ENCODE measurements at places on chromosomes 7 and 10. TPM values are rescaled to one million over a fixed set of nuclear protein-coding genes. Genes with fewer than 3 reads are reported as not detected.
A peak's percentile ranks its signal among the peaks of the same experiment; 100 is the strongest.

DNA sequence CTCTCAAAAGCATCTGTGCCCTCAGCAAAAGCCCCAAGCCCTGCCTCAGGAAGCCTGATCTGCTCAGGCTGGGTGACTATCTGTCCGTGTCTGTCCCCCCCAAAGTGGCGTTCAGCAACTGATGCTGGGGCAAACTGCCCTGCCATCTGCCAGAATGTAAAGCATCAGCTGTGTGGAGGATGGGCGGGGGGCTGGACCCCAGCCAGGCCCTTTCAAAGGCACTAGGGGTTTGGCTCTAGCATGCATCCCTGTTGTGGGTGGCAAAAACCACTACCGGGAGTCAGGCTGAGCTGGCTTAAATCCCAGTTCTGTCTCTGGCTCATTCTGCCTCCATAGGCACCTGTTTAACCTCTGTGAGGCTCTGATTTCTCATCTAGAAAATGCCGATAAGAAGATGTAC, 35.5 kb downstream of the GPRIN2 start:
- no peak for DNase-seq

- no peak for DNase-seq
Measured at GRCh38 chr10:69682955-69683474, 53.0 kb downstream of the FAM241B start.

DNA sequence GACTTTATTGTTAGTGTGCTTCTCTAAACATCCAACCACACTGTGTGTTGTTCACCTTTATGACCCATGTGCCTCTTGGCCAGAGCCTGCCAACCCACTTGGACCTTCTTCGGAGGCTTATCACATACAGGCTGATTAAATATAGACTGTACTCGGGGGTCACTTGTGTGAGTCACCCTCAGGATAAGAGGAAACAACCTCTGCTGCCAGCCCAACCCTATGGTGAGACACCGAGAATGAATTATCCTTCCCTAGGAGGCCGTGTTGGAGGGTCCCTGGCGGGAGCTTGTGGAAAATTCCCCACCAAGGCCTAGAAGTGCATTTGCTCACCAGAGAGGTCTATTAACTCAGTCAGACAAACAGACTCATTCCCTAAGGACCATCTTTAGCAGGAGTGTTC, 63.0 kb downstream of the FAS start:
- DNase-seq = no peak

GRCh38 chr10:60377955-60378354, 11.7 kb downstream of the ANK3 start:
- peak; percentile 59 for DNase-seq

GGCT gene
- 18.0 TPM for total RNA-seq

GRCh38 chr10:126171555-126171954, 216.7 kb downstream of the ADAM12 start:
- DNase-seq = peak; percentile 9

HABP2 gene
- total RNA-seq = 28.8 TPM

ZNF32 gene
- 28.7 TPM for total RNA-seq

DNA sequence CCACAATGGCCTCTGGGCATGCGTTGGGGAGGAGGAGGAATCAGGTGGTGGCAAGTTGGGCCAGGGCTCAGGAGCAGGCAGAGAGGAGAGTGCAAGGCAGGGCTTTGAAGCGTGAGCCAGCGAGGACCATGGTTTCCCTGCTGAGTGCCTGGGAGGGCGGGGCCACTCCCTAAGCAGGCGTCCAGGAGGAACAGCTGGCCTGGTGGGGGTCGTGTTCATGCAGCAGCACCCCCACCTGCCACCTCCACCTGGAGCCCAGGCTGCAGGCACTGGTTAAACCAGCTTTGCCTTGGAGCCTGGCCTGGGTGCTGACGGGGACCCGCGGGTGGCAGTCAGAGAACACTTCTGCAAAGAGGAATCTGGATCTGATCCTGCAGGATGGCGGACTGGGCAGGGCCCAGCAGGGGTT, 24.2 kb upstream of the AQP1 start:
- no peak for DNase-seq

DNA sequence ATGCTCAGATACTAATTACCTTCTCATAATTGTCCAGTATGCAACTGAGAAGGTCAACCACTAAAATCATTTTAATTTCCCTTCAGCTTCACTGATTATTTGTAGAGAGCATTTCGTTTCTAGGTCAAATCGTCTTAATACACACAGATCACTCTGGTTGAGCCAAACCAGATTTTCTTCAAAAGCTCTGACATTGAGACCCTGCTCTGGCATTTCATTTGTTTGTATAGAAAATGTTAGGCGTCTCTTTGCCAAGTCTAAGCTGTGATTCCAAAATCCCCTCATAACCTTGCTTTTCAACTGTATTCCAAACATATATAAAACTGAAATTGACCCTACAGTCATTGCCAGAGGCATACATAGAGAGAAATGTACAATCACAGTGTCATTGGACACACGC, 520.0 kb downstream of the CNTNAP2 start:
- no peak for DNase-seq

- no peak for DNase-seq
Measured at GRCh38 chr10:45466784-45467183, 92.8 kb downstream of the ALOX5 start.

GRCh38 chr10:80276335-80276734, 13.1 kb downstream of the MAT1A start:
- no peak for DNase-seq

GRCh38 chr7:98687111-98687751, 70.1 kb downstream of the NPTX2 start:
- no peak for DNase-seq

- DNase-seq = no peak
Measured at GRCh38 chr7:151207315-151207714, 3.0 kb downstream of the H2BK1 start.

DNA sequence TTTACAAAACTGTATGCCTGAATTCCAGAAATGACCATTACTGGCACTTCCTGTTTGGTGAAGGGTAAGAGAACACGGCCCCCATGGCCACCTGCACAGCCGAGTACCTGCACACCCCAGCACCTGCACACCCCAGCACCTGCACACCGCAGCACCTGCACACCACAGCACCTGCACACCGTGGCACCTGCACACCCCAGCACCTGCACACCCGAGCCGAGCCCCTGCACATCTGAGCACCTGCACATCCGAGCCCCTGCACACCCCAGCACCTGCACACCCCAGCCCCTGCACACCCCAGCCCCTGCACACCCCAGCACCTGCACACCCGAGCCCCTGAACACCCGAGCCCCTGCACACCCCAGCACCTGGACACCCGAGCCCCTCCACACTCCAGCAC, 243.5 kb downstream of the DNAJB6 start:
- DNase-seq = no peak

ACBD7 gene
- total RNA-seq = 2.4 TPM

- DNase-seq = no peak
Measured at GRCh38 chr7:42692621-42693020, 219.2 kb downstream of the C7orf25 start.

GRCh38 chr10:102245082-102245931, at the start of gene GBF1:
TSS of gene GBF1 (plus strand) at chr10:102245532. CDS start at chr10:102258939, 13,407 bp downstream.
- DNase-seq = peak; percentile 100

GRCh38 chr7:127913686-127914085, 117.6 kb downstream of the LRRC4 start:
- DNase-seq = no peak

DNA sequence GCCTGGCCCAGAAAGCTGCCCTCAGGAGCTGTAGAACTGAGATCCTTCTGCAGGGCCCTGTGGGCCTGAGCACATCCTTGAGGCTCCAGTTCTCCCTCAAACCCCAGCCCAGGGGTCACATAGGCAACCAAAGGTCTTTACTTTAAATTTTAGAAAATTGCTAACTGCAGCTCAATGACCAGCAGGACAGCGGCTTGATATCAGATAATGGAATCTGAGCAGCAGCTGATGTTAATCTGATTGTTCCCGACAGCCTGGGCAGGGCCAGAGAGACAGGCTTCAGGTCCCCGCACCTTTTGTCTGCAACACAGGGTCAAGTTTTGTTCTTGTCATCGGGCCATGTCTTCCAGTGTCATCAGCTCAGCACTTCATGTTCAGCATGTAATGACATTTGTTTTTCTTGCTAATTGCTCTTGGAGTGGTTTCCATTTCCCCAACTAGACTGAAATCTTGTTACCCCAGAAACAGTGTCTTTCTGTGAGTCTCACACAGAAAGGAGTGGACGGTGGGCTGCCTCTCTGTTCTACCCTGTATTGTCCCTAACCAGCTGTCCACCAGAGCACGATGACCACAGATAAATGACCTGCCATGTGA, 91.0 kb downstream of the PAXIP1 start:
- no peak for DNase-seq

DNA sequence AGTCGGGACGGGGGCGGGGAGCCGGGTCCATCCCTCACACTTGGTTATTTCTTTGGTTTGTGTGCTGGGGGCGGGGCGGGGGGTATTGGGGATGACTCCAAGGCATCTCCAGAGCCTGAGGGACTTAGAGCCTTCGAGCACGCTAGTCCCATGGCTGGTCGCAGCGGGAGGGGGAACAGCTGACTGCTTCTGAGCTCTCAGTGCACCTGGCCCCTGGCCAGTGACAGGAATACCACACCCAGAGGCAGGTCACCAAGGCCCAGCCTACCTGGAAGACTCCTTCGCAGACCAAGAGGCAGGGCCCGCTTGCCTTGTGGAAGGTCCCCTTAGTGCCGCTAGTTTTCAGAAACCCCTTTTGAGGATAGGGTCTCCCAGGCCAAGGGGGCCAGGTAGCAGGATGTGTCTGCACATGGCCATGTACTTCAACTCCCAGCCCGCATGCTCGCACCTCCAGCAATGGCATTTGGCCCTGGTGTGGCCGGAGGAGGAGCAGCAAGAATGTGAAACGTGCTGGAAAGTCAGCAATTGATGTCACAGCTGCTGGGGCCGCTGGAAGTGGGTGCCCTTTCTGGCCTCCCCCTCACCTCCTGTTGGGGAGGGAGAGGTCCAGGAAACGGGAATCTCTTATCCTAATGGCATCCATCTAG, 40.3 kb downstream of the AGAP3 start:
- no peak for DNase-seq

SLC16A9 gene
- total RNA-seq = 1.1 TPM

DNA sequence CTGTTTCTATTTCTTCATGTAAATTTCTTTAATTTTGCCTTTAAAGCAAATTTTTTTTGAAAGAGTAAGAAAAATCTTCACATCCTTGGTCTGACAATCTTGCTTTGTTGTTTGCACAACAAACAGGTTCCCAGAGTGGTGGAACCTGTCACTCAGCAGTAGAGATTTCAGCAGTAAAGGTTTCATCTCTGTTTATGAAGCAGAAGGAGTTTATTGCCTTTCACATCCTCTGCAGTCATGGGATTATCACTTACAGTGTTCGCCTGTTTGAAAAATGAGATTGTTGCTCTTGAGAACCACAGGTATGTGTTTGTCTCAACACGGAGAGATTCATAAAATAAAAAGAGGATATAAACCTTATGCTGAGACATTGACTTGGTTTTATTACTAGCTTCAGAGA, 342.6 kb downstream of the IPMK start:
- no peak for DNase-seq

All from renal cortical epithelial cell (primary cell).